ENCODE measurements at places on chromosomes 3 and 15.

GRCh38 chr3:126433496-126434263, 39.0 kb downstream of the CFAP100 start:
- no peak for DNase-seq

- DNase-seq = no peak
Observed at GRCh38 chr3:49460188-49460890, 9.7 kb upstream of the DAG1 start.

DNA sequence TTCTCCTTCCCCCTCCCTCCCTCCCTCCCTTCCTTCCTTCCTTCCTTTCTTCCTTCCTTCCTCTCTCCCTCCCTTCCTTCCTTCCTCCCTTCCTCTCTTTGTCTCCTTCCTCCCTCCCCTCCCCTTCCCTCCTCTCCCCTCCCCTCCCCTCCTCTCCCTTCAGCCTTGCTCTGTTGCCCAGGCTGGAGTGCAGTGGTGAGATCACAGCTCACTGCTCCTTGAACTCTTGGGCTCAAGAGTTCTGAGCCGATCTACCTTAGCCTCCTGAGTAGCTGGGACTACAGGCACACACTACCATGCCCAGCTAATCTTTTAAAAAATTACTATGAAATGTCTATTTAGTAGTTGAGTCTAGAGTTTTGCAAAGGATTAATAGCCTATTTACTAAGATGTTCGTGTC, 32.2 kb downstream of the SQOR start:
- no peak for DNase-seq

- DNase-seq = no peak
Observed at GRCh38 chr3:121974601-121975111, 47.4 kb downstream of the ILDR1 start.

DNA sequence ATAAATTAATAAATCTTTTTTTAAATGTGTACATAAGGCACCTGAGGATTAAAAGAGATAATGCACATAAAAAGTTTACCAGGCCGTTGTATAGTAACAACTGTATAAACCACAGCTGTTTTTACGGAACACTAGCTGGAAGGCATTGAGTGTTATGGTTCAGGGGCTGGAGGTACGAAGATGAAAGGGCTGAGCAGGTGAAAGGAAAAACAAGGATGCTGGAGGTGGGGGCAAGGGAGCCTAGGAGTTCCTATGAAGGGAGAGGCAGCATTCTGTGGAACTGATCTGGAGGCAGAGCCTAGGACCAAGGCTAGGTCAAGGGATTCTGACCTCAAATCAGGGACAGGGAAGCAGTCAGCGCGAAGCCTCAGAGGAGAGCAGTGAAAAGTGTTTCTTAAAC, 8.0 kb downstream of the SEMA5B start:
- DNase-seq = no peak

DNA sequence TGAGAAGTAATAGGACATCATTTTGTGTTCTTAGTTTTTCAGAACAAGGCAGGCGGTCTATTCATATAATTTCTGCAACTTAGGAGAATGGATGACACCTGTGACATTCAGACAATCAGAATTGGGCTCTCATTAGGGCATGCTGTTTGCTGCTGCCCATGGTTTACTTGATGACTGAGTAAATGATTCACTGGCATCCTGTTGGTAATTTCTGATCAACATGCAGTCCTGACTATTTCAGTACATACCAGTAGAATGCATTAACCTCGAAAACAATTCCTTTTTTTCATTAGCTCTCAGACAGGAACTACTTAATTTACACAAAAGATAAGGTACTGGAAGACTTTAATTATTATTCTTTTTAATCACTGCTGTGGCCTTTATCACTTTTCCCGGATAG, 641.6 kb downstream of the NSUN3 start:
- DNase-seq = no peak

DNA sequence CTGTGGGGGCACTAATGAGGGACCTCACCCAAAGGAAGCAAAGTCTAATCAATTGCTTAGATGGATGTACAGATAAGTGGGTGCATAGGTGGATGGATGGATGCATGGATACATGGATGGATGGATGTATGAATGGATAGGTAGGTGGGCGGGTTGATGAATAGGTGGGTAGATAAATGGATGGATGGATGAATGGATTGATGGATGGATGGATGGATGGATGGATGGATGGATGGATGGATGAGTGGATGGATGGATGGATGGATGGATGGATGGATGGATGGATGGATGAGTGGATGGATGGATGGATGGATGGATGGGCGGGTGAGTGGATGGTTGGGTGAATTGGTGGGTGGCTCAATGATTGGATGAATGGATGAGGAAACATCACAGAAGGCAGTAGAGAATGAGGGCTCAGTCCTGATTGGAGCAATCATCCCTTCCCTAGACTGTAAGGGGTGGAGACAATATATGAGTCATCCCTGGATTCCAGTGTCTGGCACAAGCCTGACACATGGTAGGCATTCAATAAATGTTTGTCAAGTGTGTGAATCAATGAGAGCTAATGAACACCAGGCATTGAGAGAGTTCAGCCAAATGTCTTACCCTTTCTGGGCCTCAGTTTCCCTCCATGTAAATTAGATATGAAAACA, 40.4 kb upstream of the PXYLP1 start:
- DNase-seq = no peak

DNA sequence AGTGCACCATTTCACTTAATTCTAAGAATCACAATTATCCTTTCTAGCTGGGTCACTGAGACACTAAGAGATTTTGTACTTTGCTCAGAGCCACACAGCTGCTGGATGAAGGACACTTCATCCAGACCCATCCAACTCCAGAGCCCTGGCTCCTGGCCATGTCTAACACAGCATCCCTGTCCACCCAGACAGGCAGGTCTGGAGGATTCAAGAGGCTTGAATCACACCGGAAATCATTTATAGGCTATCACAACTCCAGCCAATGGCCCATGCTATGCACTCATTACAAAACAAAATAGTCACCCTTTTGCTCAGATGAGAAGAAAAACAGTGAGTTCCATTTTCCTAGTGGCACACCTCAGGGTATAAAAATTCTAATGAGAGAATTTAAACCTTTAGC, 198.2 kb upstream of the LMCD1 start:
- DNase-seq = no peak

DNA sequence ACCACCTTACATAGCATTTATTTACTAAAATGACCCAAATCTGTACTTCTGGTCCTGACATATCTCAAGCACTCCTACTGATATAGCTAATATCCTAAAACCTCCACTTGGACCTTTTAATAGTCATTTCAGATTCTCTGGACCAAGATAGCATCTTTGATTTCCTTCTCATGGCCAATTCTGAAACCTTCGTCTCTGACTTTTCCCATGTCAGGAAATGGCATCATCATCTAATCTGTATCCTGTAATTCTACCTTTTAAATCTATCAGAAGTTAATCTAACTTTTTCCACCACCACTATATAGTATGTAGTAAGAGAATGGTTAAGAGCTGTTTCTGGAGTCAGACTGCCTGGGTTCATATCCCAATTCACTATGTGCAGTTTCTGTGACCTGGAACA, 16.2 kb downstream of the STX19 start:
- no peak for DNase-seq

GRCh38 chr3:44981220-44981619, 5.2 kb downstream of the EXOSC7 start:
- no peak for DNase-seq

DNA sequence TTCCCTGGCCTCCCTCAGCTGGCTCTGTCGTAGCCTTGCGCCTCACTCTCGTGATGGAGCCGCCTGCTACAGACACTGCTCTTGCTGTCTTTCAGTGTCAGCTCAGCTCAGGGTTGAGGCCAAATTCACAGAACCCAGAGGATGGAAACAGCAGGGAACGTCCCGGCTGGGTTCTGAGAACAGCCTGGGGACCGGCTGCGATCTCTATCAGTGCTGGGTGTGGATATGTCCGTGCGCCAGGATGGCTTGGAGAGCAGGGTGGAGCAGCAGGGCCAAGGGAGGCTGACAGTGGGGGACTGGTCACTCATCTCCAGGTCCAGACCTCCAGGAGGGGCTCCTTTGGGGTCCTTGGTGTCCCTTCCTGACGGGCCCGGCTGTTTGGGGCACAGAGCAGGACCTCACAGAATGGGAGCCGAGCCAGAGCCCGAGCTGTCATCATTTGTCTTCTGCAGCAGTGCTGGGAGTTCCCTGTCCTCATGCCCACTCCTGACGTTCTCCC, 18.4 kb downstream of the KLF15 start:
- no peak for DNase-seq

- DNase-seq = peak; percentile 90
Observed at GRCh38 chr3:185983495-185984141, 45.8 kb upstream of the TRA2B start.

DNA sequence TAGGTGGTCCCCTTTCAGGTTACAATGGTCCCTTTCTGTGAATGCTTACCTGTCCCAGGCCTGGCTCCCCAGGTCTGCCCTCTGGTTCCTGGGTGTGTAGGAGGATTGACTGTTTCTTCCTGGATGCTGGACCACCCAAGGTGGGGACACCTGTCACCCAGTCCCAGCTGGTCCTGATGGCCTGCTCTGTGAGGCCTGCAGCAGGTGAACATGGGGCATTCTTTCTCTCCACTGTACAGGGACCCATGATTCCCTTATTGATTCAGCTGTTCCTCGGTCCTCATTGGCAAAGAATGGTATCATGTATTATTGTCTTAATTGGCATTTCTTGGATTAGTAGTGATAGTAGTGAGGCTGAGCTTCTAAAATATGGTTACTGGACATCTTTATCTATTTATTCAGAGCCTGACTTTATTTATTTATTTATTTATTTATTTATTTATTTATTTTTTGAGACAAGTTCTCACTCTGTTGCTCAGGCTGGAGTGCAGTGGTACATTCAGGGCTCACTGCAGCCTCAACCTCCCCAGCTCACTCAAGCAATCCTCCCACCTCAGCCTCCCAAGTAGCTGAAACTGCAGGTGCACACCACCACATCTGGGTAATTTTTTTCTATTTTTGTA, 8.8 kb upstream of the DNAJA4 start:
- DNase-seq = no peak

GRCh38 chr3:74664606-74665005, 50.1 kb upstream of the CNTN3 start:
- no peak for DNase-seq

- DNase-seq = peak; percentile 70
Observed at GRCh38 chr3:9727041-9727595, 4.4 kb upstream of the BRPF1 start.

Measured in iPS-NIHi11 (cell line).